Stomach (tissue), 19 donors: ENCODE measurements at places on chromosomes 7 and 10. TPM values are rescaled to one million over a fixed set of nuclear protein-coding genes. Genes with fewer than 3 reads are reported as not detected.

The ICA1 gene
- polyA plus RNA-seq, result 45.1 TPM

DNA sequence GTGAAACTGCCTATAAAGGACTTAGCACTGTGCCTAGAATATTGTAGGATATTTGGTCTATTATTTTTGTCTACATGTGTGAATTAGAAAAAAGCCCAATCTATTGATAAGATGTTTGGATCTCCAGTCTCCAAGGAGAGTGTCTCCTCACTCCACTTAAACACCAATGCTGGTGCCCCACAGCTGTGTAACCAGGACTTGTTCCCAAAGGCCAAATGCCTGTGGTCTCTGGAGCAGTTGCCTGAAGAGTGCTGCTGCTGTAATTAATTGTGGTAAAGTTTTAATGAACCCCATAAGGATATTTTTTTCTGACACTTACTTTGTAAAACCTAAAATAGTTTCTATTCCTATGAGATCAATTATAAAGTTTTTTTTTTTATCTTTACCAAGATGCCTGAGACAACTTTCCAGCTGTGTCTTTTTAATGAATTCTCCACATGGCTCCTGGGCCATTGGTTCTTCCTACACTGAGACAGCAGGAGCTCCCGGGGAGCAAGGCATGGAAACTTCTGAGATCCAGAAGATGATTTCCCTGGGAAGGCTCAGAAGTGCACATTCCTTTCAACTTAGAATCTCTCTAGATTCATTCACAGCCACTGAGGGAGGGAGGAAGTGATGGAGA, 11.2 kb upstream of the OR2A5 start:
- no peaks in the 10 kb centered on the region for H3K36me3 ChIP-seq
- no peak overlapping the region for H3K4me3 ChIP-seq
- no peaks in the 10 kb centered on the region for H3K4me1 ChIP-seq

DNA sequence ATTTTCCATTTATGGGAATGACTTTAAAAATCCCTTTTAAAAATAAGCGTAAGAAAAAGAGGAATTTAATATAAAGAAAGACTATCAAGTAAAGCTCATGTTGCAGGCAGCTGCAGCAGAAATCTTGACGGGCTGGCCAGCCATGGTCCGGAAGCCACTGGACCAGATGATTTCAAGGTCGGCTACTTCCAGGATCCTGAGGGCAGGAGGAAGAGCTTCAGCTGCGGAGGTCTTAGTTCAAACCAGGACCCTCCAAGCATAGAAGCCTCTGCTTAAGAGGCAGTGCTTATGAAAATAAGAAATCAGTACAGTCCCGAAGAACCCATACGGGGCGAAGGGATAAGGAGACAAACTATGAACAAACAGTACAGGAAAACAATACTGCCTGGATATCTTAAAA, 220.2 kb upstream of the CELF2 start:
- no peak for DNase-seq
- no peaks in the 10 kb centered on the region for H3K36me3 ChIP-seq
- peak overlapping the region; percentile 86 for H3K27ac ChIP-seq
- H3K4me3 ChIP-seq, result no peak overlapping the region

DNA sequence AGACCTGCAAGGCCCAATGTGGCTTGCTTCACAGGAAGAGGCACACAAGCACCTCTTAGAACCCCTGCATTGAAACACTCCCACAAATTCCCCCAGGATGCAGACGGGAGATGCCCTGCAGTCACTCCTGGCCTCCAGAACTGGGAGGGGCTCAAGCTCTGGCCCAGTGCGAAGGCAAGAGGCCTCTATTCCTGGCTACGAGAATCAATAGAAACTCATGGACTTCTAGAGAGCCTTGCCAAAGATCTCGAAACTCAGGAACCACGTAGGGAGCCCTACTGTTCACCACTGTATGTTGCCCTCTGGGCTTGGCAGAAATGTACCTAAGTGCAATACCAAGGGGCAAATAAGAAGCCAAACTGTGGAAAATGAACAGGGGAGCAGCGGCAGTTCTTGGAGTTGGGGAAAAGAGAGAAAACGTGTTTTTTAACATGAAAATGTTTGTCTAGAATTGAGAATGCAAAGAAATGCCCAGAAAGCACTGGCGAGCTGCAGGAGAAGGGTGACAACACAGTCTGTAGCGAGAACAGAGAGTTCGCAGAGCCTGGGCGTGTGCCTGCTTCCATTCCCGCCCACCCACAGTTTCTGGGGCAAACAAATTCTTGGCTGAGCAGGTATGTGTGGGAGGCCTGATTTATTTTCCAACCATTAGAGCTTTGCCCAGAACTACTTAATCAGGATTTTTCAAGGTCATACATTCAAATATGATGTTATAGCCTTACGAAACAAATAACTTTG, 260.5 kb upstream of the KLF14 start:
- peak; percentile 78 for DNase-seq
- no peak overlapping the region for H3K4me3 ChIP-seq
- H3K36me3 ChIP-seq, result no peaks in the 10 kb centered on the region
- H3K27me3 ChIP-seq, result no peaks in the 10 kb centered on the region

GRCh38 chr7:105776068-105776790, 100.2 kb downstream of the ATXN7L1 start:
- DNase-seq, result peak; percentile 35
- H3K4me1 ChIP-seq, result peaks cover 9% of the 10 kb centered on the region
- no peak overlapping the region for H3K4me3 ChIP-seq
- no peaks in the 10 kb centered on the region for H3K36me3 ChIP-seq

GRCh38 chr7:79593866-79594301, 140.4 kb upstream of the MAGI2 start:
- DNase-seq, result no peak
- H3K4me3 ChIP-seq, result no peak overlapping the region
- no peaks in the 10 kb centered on the region for H3K4me1 ChIP-seq
- H3K27ac ChIP-seq, result no peak overlapping the region
- H3K27me3 ChIP-seq, result no peaks in the 10 kb centered on the region
